ENCODE measurements at places on chromosomes 7 and 10. TPM values are rescaled to one million over a fixed set of nuclear protein-coding genes. Genes with fewer than 3 reads are reported as not detected.

DNA sequence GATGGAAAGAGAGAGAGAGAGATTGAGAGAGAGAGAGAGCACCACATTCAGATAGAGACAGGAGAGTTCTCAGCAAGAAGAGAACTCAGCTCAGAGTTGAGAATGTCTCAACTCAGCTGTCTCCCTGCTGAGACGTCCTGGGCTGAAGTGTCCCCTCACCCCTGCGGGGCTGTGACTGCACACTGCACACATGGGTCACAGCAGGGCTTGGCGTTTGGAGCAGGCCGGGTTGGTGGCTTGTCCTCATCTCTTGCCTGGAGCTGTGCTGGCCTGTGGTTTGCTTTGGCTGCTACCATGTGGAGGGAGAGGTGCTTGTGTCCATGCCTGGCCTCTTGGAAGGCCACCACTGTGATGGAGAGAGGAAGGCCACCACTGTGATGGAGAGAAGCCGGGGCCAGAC is 167.9 kb downstream of the RNF216 start:
- no peak overlapping the region for H3K4me3 ChIP-seq
- H3K27me3 ChIP-seq, result no peaks in the 10 kb centered on the region
- no peaks in the 10 kb centered on the region for H3K36me3 ChIP-seq
- H3K27ac ChIP-seq, result no peak overlapping the region
- no peaks in the 10 kb centered on the region for H3K4me1 ChIP-seq

DNA sequence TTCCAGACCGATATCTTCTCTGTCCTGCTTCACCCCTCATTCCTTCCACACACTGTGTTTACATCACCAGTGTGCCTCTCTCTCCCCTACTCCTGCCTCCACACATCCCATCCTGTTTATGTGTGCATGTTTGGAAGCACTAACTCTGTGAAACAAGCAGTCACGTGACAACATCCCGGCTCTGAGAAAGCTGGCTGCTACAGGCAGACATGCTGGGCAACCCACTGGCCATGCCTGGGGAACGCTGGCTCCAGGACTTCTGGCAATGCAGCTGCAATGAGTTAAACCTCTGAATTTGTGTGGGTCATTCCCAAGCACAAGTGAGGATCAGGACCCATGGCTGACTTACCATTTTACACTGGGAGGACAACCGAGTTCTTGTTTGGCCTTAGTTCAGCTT is 74.0 kb downstream of the WNT2 start:
- no peak for DNase-seq
- H3K27me3 ChIP-seq, result no peaks in the 10 kb centered on the region
- H3K36me3 ChIP-seq, result no peaks in the 10 kb centered on the region

- H3K36me3 ChIP-seq, result peaks cover 15% of the 10 kb centered on the region
- no peaks in the 10 kb centered on the region for H3K27me3 ChIP-seq
- H3K4me3 ChIP-seq, result no peak overlapping the region
- no peak overlapping the region for H3K27ac ChIP-seq
- no peak for DNase-seq
These were observed 78.1 kb downstream of the MYOF start for GRCh38 chr10:93404048-93404354.

- no peaks in the 10 kb centered on the region for H3K4me1 ChIP-seq
- H3K4me3 ChIP-seq, result no peak overlapping the region
- H3K36me3 ChIP-seq, result peaks cover 17% of the 10 kb centered on the region
- H3K27me3 ChIP-seq, result no peaks in the 10 kb centered on the region
- H3K27ac ChIP-seq, result no peak overlapping the region
These were observed 24.5 kb upstream of the NCAPG2 start for GRCh38 chr7:158728911-158729645.

DNA sequence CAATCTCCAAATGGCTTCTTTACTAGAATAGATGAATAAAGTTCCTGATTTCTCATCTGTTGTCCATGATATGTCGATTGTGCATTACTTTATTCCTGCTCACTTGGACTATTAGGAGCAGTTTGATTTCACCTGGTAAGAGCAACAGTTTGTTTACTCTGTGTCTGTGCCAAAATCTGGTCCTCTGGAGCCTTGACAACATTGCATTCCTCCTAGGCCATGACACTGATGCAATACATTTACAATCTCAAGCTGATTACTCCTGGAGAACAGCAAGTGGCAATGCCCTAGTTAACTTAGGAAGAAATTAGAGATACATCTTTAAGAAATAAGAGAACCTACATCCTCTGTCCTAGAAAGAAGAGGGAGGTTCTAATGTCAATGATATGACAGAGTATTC is 71.8 kb downstream of the SGCE start:
- no peaks in the 10 kb centered on the region for H3K27me3 ChIP-seq
- no peaks in the 10 kb centered on the region for H3K4me1 ChIP-seq
- H3K36me3 ChIP-seq, result no peaks in the 10 kb centered on the region
- no peak overlapping the region for H3K27ac ChIP-seq
- no peak overlapping the region for H3K4me3 ChIP-seq
- DNase-seq, result no peak

GRCh38 chr10:23614483-23614882 is 175.6 kb downstream of the OTUD1 start:
- H3K4me1 ChIP-seq, result no peaks in the 10 kb centered on the region
- no peaks in the 10 kb centered on the region for H3K27me3 ChIP-seq
- no peak overlapping the region for H3K4me3 ChIP-seq
- H3K27ac ChIP-seq, result no peak overlapping the region
- no peak for DNase-seq
- no peaks in the 10 kb centered on the region for H3K36me3 ChIP-seq

DNA sequence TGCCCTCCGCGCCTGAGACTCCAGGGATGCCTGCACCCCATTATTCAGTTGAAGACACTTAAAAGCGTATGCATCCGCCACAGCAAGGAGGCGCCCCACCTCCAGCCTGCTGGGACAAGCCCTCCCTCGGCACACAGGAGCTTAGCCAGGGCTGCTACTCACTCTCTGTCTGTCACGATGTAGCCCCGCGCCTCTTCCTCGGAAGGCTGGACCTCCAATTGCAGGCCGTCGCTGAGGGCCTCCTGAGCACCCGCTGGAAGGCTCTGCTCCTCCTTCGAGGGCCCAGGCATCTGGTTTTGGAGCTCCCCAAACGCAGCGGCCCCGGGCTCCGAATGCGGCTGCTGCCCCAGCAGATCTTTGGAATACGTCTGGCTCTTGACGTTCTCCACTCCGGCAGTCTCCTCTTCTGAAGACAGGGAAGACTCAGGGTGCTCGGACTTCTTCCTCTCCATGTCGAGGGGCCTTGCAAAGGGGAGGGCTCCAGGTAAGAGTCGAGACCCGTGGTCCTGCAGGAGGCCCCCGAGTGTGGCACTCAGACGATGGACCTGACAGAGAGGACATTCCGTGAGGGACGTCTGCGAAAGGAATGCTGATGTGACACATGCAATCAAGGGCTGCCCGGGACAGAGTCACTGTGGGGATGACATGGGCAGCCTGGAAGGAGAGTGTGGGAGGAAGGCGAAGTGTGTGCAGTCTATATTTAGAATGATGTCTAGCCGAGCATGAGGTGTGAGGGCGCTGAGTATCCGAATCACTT is 453.9 kb downstream of the PTPRN2 start:
- no peaks in the 10 kb centered on the region for H3K36me3 ChIP-seq
- H3K27ac ChIP-seq, result no peak overlapping the region
- no peaks in the 10 kb centered on the region for H3K4me1 ChIP-seq
- H3K4me3 ChIP-seq, result no peak overlapping the region

DNA sequence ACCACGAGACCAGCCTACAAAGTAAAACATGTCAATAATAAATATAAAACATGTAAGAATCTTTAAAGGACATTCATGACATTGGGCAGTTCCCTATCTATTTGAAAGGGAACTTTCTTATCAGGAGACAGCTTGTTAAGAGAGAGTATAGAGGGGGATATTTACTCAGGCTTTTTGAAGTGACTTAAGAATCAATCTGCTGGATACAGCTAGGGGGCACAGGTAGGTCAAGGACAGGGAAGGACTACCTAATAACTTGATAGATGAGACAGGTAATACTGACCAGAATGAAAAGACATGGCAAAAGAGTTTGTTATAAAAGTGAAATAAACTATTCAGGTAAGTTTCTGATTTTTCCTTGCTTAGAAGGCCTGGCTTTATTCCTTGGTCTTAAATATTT is 21.8 kb upstream of the LRRD1 start:
- H3K4me1 ChIP-seq, result no peaks in the 10 kb centered on the region
- H3K27ac ChIP-seq, result no peak overlapping the region
- peaks cover 39% of the 10 kb centered on the region for H3K36me3 ChIP-seq
- no peaks in the 10 kb centered on the region for H3K27me3 ChIP-seq
- no peak for DNase-seq
- H3K4me3 ChIP-seq, result no peak overlapping the region

- H3K27ac ChIP-seq, result no peak overlapping the region
- no peaks in the 10 kb centered on the region for H3K36me3 ChIP-seq
- no peaks in the 10 kb centered on the region for H3K4me1 ChIP-seq
- no peak overlapping the region for H3K4me3 ChIP-seq
These were observed 308.3 kb upstream of the IGFBP3 start for GRCh38 chr7:46229409-46229808.

DNA sequence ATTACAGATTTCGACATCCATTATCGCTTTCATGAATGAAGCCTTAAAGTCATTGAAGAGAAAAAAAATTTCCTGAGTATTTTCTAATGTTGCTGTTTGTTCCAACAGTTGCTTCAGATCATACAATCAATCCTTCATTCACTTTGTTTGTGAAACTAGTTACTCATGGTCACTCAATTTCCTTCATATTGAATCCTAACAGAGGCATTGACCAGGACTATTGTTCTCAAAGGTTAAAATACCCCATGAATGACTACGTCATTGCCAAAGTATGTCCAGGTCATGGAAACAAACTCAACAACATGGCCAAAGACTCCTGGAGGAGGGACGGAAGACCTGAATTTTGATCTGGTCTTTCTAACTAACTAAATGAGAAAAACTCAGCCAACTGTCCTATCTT is 54.0 kb upstream of the ABCB5 start:
- no peaks in the 10 kb centered on the region for H3K4me1 ChIP-seq
- H3K27me3 ChIP-seq, result no peaks in the 10 kb centered on the region
- no peak for DNase-seq
- H3K27ac ChIP-seq, result no peak overlapping the region
- H3K36me3 ChIP-seq, result no peaks in the 10 kb centered on the region

- H3K27me3 ChIP-seq, result no peaks in the 10 kb centered on the region
- no peaks in the 10 kb centered on the region for H3K36me3 ChIP-seq
- no peak overlapping the region for H3K4me3 ChIP-seq
These were observed 152.9 kb downstream of the NRF1 start for GRCh38 chr7:129764247-129765084.

DNA sequence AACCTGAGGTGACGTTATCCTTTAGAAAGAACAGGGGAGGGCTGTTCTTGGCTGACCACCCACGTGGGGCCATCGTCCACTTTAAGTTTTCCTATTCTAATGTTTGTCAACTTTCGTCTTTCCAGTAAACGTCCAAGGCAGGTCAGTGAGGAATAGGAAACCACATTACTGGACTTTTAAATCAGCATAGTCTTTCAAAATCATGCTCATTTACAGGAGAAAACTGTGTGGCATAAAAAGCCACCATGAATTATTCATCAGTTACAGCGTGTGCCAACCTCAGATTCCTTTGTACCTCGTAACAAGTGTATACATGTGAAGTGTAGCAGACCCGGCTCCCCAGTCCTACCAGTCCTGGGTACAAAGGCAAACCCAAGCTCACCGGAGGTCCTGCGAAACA is 25.1 kb upstream of the ABLIM1 start:
- H3K36me3 ChIP-seq, result no peaks in the 10 kb centered on the region
- peaks cover 40% of the 10 kb centered on the region for H3K4me1 ChIP-seq
- H3K27me3 ChIP-seq, result no peaks in the 10 kb centered on the region
- DNase-seq, result no peak

DNA sequence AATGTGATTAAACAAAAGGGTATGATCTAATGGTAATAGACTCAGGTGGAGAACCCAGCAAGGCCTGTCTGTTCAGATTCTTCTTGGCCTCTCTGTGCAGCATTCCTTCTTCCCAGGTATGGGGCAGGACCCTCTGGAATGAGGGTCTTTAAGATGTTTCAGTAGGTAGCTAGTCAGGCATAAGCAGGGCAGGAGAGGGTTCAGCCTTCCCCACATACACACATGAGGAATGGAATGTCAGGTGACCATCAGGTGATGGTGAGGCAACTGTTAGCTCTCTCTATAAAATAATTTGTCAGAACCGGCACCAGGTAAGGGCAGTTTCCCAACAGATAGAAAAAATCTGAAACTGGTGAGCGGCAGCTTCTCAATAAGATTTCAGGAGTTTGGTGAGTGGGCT is 222.3 kb upstream of the PHYHIPL start:
- H3K36me3 ChIP-seq, result no peaks in the 10 kb centered on the region
- peak; percentile 58 for DNase-seq
- no peaks in the 10 kb centered on the region for H3K4me1 ChIP-seq
- no peak overlapping the region for H3K4me3 ChIP-seq
- no peak overlapping the region for H3K27ac ChIP-seq
- H3K27me3 ChIP-seq, result no peaks in the 10 kb centered on the region

DNA sequence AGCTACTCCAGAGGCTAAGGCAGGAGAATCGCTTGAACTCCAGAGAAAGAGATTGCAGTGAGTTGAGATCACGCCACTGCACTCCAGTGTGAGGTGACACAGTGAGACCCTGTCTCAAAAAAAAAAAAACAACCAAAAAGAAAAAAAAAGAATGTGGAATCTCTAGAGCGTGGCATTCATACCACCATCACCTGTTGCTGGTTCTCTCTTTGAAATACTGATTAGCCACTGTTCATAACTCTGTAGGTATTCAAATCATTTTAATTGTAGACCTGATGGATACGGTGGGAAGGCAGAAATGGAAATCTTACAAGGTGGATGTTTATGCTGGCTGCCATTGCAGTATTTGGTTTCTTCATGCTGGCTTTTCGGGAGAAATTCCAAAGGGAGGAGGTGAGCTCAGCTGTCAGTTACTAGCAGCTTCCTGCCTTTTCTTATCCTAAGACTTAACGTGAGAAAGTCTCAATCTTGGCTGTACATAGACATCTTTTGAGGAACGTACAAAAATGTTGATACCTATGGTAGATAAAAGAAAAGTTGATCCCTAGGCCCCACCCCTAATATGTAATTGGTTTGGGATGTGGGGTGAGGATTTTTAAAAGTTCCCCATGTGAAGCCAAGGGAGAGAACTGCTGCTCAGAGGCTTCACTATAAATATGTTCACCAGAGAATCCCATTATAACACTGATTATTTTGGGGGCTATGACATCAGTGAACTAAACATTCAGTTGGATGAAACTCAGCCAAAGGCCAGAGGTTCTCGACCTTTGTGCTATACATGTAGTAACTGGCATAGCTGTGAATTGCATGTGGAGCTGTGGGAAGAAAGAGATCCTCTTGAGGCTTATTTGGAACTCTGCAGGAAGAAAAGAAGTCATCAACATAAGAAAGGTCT is 26.9 kb upstream of the MKLN1 start:
- no peaks in the 10 kb centered on the region for H3K36me3 ChIP-seq
- H3K4me1 ChIP-seq, result no peaks in the 10 kb centered on the region
- no peak overlapping the region for H3K27ac ChIP-seq
- H3K27me3 ChIP-seq, result no peaks in the 10 kb centered on the region

GRCh38 chr10:63644418-63645142 is 123.4 kb downstream of the REEP3 start:
- H3K4me3 ChIP-seq, result no peak overlapping the region
- H3K27me3 ChIP-seq, result no peaks in the 10 kb centered on the region
- no peak for DNase-seq
- H3K4me1 ChIP-seq, result no peaks in the 10 kb centered on the region
- no peaks in the 10 kb centered on the region for H3K36me3 ChIP-seq
- no peak overlapping the region for H3K27ac ChIP-seq

Gene TMEM270
- polyA plus RNA-seq, result 0.10 TPM

Gene OR2F2
- polyA plus RNA-seq, result not detected

Gene ANKRD2
- 0.13 TPM for polyA plus RNA-seq

Gene TUBAL3
- 33.9 TPM for polyA plus RNA-seq

Gene ZNF727
- 0.34 TPM for polyA plus RNA-seq

Gene SPDYE9
- polyA plus RNA-seq, result 0.37 TPM

Gene DEPP1
- 13.4 TPM for polyA plus RNA-seq

Gene RAPGEF5
- polyA plus RNA-seq, result 29.8 TPM

Gene HHEX
- polyA plus RNA-seq, result 7.1 TPM
